Dermis lymphatic vessel endothelial cell (primary cell): ENCODE measurements at places on chromosomes 12 and 14. TPM values are rescaled to one million over a fixed set of nuclear protein-coding genes. Genes with fewer than 3 reads are reported as not detected.

HNF1A gene
- total RNA-seq, result not detected in 2 replicates

KRT2 gene
- total RNA-seq, result not detected in 2 replicates

PPFIA2 gene
- total RNA-seq, result 0.11 TPM in 1 of 2 replicates, not detected in the other

PRORP gene
- total RNA-seq, result 18.7 and 24.6 TPM in 2 replicates

LALBA gene
- total RNA-seq, result not detected in 2 replicates

SDR9C7 gene
- total RNA-seq, result not detected in 2 replicates

GPN3 gene
- total RNA-seq, result 13.8 and 14.0 TPM in 2 replicates

C12orf54 gene
- total RNA-seq, result not detected in 2 replicates

GLIPR1L1 gene
- not detected in 2 replicates for total RNA-seq

DPPA3 gene
- not detected in 2 replicates for total RNA-seq

EIF2S3B gene
- total RNA-seq, result 0.54 and 1.4 TPM in 2 replicates

C12orf50 gene
- not detected in 2 replicates for total RNA-seq

SYT10 gene
- total RNA-seq, result not detected in 2 replicates

HCAR1 gene
- total RNA-seq, result under 0.01 TPM in 2 replicates

PLBD1 gene
- total RNA-seq, result 0.17 and 0.43 TPM in 2 replicates

TCTN1 gene
- 7.6 and 13.3 TPM in 2 replicates for total RNA-seq

PPP4R4 gene
- not detected in 2 replicates for total RNA-seq

LBHD2 gene
- not detected in 2 replicates for total RNA-seq

PPP1R3E gene
- 2.8 and 3.5 TPM in 2 replicates for total RNA-seq

PRR4 gene
- total RNA-seq, result 0.17 and 0.22 TPM in 2 replicates

AKAP5 gene
- total RNA-seq, result 0.09 and 0.11 TPM in 2 replicates

CAND1 gene
- 72.8 and 101 TPM in 2 replicates for total RNA-seq

GPRC5D gene
- not detected in 2 replicates for total RNA-seq

CINP gene
- 41.4 and 42.5 TPM in 2 replicates for total RNA-seq

TAS2R13 gene
- total RNA-seq, result 0.54 and 1.0 TPM in 2 replicates

UNC79 gene
- total RNA-seq, result under 0.01 TPM in 2 replicates

SLC2A14 gene
- under 0.01 and 0.22 TPM in 2 replicates for total RNA-seq
